ENCODE measurements at places on chromosomes 5 and 9.
A peak's percentile ranks its signal among the peaks of the same experiment; 100 is the strongest.

GRCh38 chr9:95065224-95065623 lies 252.3 kb downstream of the FANCC start:
- DNase-seq: peak; percentile 48

DNA sequence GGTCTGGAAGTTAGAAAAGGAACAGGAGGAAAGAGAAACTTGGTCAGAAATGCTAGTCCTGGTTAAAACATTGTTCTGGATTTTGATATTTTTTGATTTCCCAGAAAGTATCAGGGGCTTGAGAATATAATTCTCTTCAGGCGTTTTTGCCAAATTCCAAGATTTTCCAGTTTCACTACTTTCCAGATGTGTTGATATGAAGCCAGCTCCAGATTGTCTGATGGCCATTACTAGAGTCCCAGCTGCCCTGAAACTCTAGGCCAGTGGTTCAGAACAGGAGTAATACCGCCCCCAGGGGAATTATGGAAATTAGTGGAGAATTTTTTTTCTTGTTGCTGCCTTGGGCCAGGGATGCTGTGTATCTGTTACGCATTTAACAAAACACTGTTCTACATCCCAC lies 88.6 kb downstream of the KCNN2 start:
- DNase-seq: peak; percentile 8

- no peak for DNase-seq
These were observed 834.5 kb downstream of the PTPRD start for GRCh38 chr9:9778293-9778692.

DNA sequence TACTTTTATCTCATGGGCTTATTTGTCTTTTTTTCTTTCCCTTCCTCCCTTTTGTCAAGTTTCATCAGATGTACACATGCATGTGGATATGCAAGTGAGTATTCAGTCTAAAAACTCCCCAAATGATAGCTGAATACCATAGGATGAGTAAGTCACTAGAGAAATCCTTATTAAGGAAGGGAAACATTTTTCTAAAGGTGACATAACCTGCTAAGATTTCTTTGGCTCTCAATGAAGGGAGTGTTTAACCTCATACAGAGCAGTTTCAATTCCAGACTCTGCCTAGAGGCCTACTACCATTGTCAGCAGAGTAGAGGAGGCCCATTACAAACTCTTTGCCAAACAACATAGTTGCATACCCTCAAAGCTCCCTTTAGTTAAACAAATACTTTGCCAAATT lies 192.4 kb downstream of the ARHGEF28 start:
- peak; percentile 90 for DNase-seq

DNA sequence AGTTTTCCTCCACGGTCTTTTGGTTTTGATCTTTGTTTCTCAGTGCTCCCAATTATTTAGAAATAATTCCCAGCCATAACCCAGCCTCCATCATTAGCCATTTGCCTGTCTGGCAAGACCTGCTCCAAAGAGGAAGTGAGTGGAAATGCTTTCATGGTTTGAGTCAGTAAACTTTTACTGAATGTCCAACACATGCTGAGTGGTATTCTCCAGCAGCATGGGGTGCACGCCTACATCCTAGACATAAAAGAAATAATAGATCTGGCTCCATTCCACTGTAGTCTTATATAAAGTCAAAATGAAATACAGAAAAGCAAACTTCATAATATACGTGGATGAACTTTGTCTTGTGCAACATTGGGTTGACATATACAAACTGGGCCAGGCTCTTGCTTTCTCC lies 757.2 kb downstream of the TLE1 start:
- DNase-seq: no peak

- no peak for DNase-seq
These were observed 42.2 kb upstream of the CEP72 start for GRCh38 chr5:569868-570361.

GRCh38 chr5:82620957-82621600 lies 342.9 kb upstream of the RPS23 start:
- no peak for DNase-seq

GRCh38 chr9:33931326-33931725 lies 114.4 kb downstream of the UBE2R2 start:
- no peak for DNase-seq

GRCh38 chr5:57432876-57433275 lies 49.7 kb downstream of the ACTBL2 start:
- DNase-seq: peak; percentile 76

DNA sequence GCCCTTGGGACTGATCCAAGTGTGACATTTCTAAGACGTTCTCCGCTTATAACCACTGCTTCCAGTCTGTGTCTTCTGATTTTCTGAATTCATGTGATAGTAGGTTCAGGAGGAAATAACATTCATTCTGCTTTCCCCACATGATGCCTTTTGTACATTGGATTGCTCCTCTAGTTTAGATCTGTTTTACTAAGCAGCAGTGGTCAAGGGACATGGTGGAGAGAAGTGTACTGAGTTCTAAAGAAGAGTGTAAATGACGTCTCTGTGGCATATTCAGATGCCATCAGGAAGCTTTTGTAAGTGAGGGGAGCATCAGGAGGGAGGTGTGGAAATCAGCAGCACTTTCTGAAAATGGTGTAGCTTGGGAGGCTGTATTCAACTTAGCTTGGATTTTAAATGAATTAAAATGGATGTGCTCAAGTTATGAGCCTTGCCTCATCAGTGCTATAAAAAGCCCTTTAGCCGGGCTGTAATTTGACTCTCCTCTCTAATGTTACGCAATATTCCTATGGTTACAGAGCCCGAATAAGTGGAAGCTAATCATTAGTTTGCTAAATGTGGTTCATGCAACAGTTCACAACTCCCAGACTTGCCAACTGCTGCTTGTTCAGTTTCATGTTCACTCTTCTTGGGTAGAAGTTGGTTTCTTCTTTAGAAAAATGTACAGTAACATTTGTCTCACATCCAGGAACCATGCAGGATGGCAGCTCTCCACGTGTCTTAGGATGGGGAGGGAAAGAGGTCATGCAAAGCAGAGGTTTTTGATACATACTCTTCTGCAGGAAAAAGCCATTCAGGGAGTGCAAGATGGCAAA lies 281.3 kb downstream of the ARHGAP26 start:
- DNase-seq: peak; percentile 94

DNA sequence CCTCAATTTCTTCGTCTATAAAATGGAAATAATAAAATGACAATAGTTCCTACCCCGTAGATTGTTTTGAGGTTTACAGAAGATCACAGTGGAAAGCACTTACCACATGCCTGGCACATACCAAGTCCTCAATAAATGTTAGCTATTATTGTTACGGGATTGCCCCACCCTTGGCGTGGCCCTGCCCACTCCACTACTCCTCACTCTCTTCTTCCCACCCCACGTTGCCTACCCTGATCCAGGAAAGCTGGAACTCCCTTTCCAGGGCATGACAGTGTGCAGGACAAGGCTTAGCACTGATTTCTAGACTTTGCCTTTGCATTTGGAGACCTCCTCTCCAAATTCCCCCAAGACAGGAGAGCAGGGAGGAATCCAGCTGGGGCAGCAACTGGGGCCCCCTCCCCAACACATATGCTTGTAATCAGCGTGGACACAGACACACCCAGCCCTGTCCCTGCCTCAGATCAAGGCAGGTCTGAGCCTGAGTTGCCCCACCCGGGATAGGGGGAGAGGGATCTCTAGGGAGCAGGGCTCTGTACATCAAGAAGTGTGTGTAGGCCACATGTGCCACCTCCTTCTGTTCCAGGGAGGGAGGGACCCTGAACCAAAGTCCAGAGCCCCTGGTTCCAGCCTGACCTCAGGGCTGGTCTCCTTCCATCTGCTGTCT lies 6.7 kb downstream of the SLC4A9 start:
- DNase-seq: no peak

DNA sequence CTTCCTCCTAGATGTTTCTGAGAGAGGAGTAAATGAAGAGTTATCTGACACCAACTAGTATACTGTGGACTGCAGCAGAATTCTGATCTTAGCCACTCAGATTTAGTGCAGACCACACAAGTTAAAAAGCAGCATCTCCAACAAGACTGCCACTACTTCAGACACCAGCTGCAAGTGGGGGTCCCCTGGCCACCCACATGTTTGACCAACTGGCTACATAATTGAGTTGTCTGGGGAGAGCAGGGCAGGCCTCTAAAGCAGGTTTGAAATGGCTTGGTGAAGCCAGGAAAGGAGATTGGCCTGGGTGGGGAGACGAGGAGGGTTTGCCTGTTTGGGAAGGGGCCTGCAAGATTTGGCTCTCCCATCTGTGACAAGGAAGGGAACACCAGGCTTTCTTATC lies 40.5 kb upstream of the FAM81B start:
- DNase-seq: no peak

All from fibroblast of the aortic adventitia (primary cell).